EH (cell line): ENCODE measurements at places on chromosomes 16 and 17.
A peak's percentile ranks its signal among the peaks of the same experiment; 100 is the strongest.

GRCh38 chr16:75317101-75317522, 65.7 kb upstream of the BCAR1 start:
- DNase-seq: peak; percentile 26

GRCh38 chr16:14667347-14668266, 26.5 kb downstream of the PLA2G10 start:
- DNase-seq: no peak

GRCh38 chr16:71360378-71360777, 1.9 kb downstream of the CALB2 start:
- DNase-seq: peak; percentile 91

DNA sequence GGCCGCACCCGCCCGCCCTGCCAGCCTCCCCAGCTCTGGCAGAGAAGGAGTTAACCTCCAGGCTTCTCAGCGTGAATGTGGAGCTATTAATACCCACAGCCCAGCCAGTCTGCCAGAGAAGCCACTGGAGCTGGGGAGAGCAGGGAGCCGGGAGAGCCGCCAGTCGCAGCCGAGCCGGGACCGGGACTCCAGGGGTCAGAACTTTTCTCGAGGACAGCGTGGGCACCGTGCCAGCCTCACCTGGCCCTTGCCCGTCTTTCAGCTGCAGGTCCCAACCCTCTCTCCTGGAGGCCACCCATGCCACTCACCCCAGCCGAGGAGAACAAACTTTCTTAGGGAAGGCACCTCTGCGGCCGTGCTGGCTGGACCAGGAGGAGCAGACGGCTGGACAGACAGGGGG, 33.8 kb upstream of the SBK1 start:
- DNase-seq: peak; percentile 33
